Prostate gland (tissue), 2 donors: ENCODE measurements at places on chromosomes 3 and 15. TPM values are rescaled to one million over a fixed set of nuclear protein-coding genes. Genes with fewer than 3 reads are reported as not detected.

DNA sequence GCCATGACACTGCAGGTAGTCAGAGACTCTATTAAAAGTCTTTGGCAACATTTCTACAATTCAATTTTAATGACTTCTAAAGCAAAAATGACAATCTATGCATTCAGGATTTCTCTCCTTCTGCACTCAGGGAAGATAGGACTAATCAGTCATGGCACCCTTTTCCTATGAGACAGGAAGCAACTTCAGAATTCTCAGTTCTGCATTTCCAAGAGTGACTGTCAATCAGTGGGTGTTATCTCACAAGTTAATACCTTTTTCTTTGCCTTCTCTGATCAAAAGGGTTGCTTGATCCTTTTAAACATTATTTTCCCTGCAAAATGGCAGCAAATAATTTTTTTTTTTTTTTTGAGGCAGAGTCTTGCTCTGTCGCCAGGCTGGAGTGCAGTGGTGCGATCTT lies 7.8 kb upstream of the ICE2 start:
- no peak for DNase-seq

GRCh38 chr3:40961104-40961857 lies 238.0 kb upstream of the CTNNB1 start:
- DNase-seq: no peak

GRCh38 chr15:65583701-65584100 lies 27.2 kb downstream of the INTS14 start:
- no peak for DNase-seq

DNA sequence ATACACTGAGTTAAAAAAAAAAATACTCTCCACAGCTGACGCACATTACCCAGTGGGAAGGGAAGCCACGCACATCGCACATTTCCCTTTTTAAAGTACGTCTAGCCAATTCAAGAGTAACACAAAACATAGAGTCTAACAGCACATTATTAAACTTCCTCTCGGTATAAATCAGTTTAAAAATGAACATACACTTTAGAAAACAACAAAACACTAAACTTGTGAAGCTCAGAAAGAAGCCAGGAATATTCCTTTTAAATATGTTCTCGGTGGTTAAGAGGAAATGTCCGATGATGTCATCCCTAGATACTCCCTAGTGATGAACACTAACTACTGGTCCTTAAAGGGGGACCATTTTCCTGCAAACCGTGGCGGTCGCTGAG lies 721 bp downstream of the MYEF2 start:
- no peak for DNase-seq

- no peak for DNase-seq
Measured at GRCh38 chr15:71290881-71291635, 175.8 kb downstream of the THSD4 start.

The PP2D1 gene
- 0.97 TPM for total RNA-seq
